ENCODE measurements at places on chromosomes 4 and X.

GRCh38 chr4:80220711-80221110 is 23.4 kb downstream of the PRDM8 start:
- no peak for DNase-seq

GRCh38 chrX:149631234-149632165 is at the start of gene TMEM185A:
Gene TMEM185A (minus strand): TSS chrX:149631792. CDS start chrX:149631580, 212 bp downstream.
- peak; percentile 16 for DNase-seq

- peak; percentile 93 for DNase-seq
Observed at GRCh38 chr4:25172961-25173915, 13.0 kb upstream of the SEPSECS start.

DNA sequence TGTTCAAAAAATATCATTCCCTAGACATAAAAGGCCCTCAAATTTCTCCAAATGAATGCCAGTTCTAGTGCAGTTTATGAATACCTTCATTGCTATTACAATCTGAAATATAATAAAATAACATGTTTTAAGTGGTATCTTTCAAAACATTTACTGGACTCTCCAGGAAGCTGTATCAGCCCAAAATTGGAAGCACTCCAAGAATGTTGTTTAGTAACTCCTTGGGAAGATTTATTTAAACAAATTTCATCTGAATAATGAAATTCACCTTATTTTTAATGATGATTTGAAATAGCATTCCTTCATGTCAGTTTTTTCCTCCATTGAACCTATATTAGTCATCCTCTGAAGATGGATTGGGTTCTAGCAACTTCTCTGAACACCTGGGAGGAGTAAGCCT is 217.2 kb upstream of the PCDH18 start:
- no peak for DNase-seq

- DNase-seq, result no peak
Observed at GRCh38 chr4:111812114-111812513, 333.1 kb upstream of the FAM241A start.

DNA sequence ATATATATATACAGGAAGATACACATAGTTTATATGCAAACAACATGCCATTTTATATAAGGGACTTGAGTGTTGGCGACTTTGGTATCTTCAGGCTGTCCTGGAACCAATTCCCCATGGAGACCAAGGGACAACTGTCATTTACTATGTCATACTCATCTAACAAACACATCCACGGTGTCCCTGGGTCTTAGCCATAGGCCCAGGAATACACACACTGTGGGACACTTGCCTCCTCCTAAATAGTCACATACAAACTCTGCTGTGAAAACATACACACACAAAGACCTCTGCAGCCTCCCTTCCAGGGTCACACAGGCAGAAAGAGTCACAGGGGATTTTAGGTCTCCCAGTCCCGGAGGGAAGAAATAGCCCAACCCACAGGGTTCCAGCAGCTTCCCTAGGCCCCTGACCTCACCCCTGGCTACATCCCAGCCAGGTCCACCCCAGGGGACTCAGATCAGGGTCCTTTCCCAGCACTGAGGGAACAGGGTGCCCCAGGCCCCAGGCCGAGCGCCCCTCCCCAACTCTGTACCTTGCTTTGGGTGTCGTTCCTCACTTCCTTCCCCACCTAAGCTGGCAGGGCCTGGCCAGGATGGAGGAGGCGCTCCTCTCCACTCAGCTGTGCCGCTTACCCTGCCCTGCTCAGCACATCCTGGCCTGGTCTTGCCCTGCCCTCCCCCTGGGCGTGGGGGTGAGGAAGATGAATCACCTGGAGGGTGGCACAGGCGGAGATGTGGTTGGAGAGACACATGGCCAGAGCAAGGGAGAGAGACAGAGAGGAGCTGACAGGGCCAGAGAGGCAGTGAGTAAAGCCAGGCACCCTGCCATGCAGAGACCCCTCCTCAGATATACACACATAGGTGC is 21.8 kb downstream of the FGD1 start:
- DNase-seq, result peak; percentile 75

DNA sequence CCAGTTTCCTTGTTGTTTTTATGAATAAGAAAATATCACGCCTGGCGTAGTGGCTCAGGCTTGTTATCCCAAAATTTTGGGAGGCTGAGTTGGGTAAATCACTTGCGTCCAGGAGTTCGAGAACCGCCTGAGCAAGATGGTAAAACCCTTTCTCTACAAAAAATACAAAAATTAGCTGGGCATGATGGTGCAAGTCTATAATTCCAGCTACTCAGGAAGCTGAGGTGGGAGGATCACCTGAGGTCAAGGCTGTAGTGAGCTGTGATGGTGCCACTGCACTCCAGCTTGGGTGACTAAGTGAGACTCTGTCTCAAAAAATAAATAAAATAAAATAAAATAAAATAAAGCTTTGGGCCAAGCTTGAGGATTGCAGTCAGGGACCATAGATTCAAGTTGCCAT is 827.2 kb downstream of the FSTL5 start:
- no peak for DNase-seq

GRCh38 chr4:58734030-58734674 is 1624.0 kb upstream of the IGFBP7 start:
- no peak for DNase-seq

DNA sequence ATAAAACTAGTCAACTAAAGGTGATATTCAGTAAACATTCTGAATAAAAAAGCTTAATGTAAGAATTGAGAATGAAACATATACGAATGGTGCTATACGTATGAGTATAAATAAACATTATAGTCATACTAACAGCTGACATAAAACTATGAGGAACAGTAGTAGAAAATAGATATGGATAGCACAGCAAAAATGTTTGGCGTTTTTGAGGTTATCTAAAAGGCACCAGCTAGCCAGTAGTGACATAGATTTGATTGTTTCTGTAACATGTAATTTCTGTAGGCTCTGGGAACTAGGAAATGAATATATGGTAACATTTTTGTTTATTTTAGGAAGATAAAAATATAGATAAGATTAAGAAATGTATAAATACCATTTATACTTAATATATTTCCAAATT is 69.3 kb downstream of the SNX25 start:
- DNase-seq, result no peak

GRCh38 chrX:135740681-135741149 is 27.3 kb downstream of the CT45A1 start:
- DNase-seq, result peak; percentile 4

GRCh38 chrX:24485323-24485722 is 20.2 kb downstream of the PDK3 start:
- no peak for DNase-seq

- no peak for DNase-seq
Observed at GRCh38 chr4:102008711-102009110, 218.2 kb downstream of the BANK1 start.

- no peak for DNase-seq
Observed at GRCh38 chrX:47460561-47460960, 22.5 kb downstream of the ZNF41 start.

DNA sequence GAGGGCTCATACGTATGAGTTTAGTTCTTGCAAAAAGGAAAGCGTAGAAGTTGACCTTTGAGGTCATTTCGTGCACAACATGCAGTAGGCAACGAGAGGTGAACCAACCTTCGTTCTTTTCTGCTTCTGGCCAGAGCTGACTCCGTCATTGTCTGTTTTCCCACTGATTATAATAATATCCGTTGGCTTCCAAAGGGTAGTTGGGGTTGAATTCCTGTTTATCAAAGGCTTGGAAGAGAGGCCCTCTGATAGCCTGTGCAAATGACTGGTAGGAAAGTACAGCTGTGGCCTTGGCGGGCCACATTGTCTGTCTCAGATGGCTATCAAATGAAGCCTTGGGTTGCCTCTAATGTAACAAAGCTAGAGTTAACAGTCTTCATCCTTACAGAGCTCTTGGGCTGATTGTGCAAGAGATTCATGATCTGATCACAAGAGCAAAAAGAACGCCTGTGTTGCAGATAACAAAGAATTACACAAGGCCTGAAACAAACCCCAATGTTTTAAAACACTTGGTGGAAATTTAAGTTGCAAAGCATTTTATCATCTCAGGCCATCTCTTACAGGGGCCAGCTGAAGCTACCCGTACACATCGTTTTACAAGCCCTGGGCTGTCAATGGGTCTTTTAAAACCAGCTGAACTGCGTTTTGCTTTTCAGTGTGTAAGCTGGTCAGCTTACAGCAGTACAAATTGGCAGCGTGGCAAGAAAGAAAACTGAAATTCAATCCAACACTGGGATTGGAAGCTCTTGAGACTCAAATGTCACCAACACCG is 46.1 kb upstream of the FAM9C start:
- DNase-seq, result no peak

DNA sequence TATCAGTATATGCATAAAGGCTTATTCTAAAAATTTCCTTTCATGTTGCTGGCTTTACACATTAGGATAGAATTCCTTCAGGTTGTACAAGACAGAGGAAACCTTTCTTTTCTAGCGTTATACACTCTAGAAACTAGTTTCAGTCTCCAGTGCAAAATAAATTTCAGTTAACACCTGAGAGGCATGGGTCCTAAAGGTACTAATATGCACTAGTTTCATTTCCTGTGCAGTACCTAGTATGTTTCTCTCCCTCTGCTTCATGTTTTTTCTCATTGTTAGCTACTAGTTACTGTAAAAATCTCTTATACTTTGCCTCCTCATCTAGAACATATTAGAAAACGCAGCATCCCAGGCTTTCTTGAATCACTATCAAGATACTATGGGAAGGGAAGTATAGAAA is 54.0 kb downstream of the SNX25 start:
- DNase-seq, result no peak

DNA sequence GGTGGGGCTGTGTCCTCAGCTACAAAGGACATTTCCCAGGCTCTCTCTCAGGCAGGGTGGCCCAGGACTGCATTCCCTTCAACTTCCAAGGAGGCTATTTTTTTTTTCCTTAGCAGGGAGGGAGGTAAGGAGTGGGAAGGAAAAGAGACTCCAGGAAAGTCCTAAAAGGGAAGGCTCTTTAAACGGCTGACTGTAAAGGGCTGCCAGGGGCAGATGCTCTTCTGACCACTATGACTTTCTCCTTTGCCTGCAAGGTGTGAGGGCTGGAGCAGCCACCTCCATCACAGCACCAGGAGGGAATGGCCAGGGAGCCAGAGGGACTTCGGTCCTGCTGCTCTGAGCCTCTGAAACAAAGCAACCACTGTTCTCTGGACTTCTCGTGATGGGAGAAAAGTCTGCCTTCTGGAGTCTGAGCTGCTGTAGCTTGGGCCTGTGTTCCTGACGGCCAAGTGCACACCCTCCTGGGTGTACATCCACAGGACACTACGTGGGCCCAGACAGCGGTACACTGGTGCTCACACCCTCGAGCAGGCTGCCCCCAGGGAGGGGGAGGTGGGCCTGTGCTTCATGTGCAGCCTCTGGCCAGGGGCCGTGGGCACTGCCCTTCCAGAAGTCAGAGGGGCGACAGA is 17.9 kb downstream of the NAT8L start:
- no peak for DNase-seq

DNA sequence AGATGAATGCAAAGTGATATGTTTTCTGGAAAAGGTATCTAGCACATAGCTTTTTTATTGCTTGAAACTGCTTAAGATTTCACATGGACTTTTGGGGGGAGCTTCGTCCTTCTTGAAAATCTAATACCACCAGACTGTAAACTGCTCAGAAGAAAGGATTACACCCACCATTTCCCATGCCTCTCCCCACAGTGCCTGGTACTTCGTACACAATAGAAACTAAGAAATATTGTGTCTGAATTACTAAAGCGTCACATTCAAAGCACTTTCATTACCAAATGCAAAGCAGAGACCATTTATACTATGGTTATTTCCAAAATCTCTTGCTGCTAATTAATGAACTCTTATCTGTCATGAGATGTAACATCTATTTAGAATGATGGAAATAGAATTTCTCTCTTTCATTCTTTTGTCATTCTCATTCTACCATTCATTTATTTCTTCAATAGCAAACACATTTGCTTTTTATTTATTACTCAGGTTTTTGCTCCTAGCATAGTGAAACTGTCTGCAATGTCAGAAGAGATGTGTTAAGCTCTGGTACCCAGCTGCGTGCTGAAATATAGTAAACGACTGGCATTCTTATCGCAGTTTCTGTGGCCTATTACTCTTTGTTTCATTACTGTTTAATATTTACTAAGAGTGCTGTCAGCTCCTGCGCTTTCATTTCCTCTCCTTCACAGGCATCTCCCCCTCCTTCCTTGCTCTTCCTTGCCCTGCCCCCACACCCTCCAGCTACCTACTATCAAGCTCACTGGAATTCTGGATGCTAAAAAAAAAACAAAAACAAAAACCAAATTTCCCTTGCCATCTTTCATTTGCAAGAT is 51.4 kb upstream of the RAPGEF2 start:
- DNase-seq, result no peak

DNA sequence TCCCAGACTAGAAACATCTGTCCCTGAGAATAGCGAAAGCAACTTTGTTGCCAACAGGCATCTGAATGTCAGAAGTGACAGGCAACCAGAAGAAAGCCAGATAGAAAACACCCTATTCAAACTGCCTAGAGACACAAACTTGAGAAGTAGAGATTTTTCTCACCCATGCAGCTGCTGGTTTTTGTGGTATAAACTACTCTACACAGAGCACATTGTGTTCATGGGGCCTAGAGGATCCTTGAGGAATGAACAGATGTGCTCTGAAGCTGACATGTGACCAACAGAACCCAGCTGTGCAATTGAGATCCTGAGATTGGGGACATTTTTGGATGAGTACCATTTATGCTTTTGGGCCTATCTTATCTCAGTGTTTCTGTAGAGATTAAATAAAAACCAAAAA is 63.6 kb upstream of the NRK start:
- DNase-seq, result no peak

DNA sequence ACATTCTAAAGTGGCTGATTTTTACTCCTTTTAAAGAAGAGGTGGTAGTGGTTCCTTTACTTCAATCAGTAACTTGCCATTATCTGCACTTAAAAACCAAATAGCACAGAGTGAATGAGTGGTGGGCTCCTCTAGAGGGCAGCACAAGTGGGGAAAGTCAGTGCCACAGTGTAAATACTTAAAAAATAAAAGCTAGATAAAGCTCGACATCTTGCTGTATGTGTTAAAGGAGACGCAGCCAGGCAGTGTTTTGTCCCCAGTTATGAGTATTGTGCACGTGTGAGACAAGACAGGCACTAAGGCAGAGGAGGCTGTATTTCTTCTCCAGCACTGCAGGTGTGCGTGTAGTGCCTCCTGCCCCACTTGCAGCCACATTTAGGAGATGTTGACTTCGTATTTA is 24.6 kb downstream of the NAP1L5 start:
- DNase-seq, result no peak

DNA sequence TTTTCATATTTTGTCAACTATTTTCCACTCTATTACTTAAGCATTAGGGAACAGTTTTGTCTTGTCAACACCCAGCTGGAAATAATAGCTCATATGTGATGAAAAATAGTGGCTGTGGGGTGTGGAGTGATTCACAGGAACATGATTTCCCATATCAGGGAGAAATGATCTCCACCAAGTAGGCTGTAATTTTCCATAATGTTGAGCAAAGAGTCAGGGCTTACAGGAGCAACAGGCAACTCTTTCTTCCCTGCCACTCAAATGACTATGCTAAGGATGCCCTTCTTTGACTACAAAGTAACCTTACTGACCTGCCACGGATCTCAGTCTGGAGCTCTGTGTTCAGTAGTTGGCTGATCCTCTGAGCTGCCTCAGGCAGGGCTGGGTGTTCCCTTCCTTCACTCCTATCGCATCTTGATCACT is 90.0 kb upstream of the GATB start:
- no peak for DNase-seq

Data from RWPE1 (cell line).